ENCODE measurements at places on chromosomes 12 and 14.

DNA sequence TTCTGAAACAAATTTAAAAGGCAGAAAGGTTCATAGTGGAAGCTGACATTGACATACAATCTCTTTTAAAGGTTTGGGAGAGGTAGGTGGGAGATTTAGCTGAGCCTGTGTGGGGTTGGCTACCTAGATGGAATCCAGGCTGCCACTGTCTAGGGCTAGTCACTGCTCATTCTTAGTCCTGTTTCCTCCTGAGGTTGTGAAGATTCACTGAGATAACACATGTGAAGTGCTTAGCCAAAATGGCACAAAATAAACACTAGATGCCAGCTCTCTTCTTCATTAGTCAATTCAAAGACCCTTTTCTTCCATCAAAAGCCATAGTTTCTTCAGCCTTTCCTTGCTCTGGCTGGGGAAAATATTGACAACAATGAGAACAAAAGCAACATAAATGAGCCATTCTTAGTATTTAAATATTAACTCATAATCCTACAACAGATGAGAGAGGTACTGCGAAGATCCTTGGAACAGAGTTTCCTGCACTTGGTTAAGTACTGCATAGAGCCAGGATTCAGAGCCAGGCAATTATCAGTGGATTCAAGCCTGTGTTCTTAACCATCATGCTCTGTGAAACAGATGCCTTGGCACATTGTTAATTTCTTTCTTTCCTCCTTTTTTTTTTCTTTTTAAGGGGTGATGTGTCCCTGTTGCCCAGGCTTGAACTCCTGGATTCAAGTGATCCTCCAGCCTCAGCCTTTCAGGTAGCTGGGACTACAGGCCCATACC, 3.5 kb downstream of the MYF6 start:
- no peak for DNase-seq

DNA sequence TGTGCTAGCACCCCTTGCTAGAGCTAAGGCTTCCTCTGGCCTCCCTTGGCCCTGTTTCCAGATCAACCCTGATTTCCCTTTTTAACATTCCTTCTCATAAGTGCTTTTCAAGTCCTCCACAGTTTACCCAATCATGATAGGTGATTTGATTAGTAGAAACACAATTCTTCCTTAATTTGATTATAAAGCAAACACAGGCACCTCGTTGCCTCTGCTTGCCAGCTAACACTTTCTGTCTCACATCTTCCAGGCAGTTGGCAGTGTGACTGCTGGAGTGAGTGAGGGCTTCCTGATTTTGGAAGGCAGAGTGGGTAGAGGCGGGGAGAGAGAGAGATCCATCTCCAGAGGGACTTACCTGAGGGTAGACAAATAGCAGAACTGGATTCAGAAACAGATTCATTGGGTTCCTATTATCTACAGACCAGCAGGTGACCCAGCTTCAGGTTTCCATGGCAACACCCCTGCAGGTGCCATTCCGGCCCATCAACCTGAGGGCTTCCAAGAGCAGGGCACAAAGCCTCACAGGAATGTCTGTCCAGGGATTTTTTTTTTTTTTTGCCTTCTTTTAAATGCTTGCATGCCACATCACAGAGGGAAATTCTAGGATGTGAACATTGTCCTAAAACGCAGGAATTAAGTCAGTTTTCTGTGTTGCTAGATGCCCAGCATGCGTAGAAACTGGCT, 77.7 kb downstream of the PLXNC1 start:
- DNase-seq: no peak

GRCh38 chr12:26523708-26524150, 309.3 kb downstream of the ITPR2 start:
- DNase-seq: peak; percentile 38

DNA sequence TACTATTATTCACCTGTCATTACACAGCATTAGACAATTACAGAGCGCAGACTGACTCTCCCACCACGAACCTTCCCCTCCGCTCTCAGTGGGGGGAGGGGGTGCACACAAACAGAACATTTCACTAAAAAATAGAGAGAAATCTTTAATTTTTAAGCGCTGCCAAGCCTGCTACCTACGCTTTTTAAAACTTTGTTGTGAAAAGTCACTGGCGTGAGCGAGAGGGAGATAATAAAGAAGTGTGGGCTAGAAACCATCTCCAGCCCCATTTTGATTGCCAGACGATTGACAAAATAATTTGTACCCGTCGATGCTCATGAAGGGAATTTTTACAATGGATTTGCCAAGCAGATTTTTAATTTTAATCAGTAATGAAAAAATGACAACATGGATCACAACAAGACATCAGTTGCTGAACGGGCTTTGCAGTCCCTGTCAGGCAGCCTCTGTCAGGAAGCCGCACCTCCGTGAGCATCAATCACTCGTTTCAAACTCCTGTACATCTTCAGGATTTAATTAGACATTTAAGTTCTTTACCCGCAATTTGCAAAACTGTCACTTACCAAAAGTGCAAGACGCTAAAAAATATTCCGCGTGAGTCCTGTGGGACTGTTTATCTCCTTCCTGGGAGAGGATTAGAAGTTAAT, 209.1 kb downstream of the BCL11B start:
- no peak for DNase-seq

- DNase-seq: no peak
Measured at GRCh38 chr14:21352587-21352986, 31.2 kb downstream of the SUPT16H start.

DNA sequence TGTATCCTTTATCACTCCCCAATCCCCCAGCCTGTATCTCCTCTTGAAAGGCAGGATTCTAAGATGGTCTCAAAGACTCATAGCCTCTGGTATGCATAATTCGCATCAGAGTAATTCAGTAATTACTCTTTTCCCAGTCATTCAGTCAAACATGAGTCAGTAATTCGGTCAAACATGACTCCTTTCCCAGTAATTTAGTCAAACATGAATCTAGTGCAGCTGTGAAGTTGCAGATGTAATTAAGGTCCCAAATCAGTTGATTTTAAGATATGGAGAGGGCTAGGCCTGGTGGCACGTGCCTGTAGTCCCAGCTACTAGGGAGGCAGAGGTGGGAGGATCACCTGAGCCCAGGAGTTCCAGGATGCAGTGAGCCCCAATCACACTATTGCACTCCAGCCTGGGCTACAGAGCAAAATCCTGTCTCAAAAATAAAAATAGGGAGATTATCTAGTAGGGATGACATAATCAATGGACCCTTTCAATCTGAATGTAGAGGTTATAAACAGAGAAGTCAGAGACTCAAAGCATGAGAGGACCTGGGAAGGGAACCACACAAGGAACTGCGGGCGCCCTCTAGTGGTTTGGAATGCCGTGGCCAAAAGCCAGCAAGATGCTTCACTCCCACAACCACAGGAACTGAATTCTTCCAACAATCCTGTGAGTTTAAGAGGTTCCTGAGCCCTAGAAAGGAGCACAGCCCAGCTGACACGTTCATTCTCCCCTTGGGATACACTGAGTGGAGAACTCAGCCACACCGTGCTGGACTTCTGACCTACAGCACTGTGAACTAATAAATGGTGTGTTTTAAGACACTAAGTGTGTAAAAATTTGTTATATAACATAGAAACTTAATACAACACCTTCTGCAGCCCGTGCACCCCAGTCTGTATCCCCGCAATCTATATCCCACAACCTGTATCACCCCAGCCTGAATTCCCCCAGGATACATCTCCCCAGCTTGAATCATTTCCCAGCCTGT, 14.3 kb upstream of the ARMH4 start:
- peak; percentile 4 for DNase-seq

DNA sequence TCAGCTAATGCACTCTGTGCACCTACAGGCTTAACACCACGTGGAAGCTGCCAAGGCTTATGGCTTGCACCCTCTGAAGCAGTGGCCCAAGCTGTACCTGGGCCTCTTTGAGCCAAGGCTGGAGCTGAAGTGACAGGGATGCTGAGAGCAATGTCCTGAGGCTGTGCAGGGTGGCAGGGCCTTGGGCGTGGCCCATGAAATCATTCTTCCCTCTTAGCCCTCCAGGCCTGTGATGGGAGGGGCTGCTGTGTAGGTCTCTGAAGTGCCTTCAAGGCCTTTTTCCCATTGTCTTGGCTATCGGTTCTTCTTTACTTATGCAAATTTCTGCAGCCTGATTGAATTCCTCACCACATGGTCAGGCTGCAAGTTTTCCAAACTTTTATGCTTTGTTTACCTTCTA, 47.4 kb upstream of the TMTC1 start:
- DNase-seq: no peak

GRCh38 chr12:44286336-44286735, 450.5 kb downstream of the TMEM117 start:
- DNase-seq: no peak

DNA sequence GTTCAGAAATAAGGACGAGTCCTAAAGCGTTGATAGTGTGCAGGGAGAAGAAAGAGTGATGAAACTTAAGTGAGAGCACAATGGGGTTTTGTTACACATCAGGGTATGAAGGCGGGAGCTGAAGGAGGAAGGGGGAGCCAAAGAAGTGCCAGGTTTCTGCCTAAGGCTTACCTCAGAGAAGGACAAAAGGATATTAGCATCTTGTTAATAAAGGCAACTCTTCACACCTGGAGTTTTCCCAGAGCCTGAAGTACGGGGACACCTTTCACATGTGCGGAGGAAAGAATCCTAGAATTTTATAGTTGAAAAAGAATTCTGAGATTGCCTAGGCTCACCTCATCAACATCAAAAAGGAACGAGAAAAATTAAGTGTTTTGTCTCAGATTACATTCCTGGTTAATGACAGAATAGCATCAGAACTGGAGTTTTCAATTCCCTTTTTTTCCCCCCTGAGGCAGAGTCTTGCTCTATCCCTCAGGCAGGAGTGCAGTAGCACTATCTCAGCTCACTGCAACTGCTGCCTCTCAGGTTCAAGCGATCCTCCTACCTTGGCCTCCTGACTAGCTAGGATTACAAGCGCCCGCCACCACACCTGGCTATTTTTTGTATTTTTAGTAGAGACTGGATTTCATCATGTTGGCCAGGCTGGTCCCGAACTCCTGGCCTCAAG, 2.2 kb upstream of the SAV1 start:
- DNase-seq: no peak

DNA sequence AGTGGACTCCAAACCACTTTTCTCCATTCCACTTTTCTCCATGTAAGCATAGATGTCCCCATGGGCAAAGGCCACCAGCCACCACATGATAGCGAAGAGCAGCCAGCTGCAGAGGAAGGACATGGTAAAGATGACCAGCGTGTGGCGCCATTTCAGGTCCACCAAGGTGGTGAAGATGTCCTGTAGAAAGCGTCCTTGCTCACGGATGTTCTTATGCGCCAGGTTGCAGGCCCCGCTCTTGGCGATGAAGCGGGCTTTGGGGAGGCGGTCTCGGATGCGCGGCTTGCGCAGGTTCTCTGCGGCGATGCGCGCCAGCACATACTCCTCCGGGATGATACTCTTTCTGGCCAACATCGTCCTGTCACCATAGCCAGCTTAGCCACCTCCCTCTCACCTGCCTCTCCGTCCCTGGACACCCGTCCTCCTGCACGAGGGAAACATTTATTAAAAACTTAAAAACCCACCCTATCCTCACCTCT, 1.2 kb downstream of the KCNJ8 start:
- no peak for DNase-seq

DNA sequence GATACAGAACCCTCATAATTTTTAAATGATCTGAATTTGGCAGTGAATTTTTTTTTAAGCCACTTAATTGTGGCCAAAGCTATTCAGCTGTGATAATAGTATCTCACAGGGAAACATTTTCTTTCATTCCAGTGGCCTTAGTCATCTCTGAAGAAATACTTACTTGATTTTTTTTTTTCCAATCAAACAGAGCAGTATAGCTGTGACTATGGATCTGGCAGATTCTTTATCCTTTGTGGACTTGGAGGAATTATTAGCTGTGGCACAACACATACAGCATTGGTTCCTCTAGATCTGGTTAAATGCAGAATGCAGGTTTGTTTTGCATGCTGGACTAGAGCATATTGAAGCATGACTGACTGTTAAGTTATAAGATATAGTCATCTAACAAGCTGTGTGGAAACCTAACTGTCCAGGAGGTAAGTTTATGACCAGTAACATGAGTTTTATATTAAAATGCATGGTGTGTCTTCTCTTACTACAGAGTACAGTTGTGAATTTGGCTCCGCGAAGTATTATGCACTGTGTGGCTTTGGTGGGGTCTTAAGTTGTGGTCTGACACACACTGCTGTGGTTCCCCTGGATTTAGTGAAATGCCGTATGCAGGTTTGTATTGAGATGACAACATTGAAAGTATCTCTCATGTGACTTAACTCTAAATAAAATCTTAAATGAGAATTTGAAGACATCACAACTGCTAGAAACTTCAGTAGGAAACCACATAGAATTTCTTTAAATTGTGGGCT, 1.9 kb downstream of the SLC25A3 start:
- DNase-seq: no peak

- DNase-seq: no peak
Measured at GRCh38 chr12:64585104-64585503, 25.2 kb upstream of the RASSF3 start.

DNA sequence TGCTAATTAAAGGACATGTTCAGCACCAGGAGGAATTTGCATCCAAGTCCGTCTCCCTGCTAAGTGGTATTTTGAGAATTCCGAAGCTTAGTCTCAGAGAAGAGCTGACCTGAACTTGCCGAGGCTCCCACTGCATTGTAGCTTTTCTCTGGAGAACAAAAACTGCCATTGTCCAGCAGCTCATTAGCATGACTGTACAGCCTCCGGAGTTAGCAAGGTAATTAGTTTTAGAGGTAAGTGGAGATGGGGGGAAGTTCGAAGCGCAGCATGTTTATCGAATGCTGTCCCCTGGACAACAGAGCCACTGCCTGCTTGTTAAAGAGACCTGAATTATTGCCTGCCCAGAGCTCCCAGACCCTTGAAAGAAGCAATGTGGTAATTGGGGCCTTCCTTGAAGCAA, 160.3 kb upstream of the PELI2 start:
- DNase-seq: no peak

- no peak for DNase-seq
Measured at GRCh38 chr14:49951691-49952345, 58.9 kb downstream of the ARF6 start.

DNA sequence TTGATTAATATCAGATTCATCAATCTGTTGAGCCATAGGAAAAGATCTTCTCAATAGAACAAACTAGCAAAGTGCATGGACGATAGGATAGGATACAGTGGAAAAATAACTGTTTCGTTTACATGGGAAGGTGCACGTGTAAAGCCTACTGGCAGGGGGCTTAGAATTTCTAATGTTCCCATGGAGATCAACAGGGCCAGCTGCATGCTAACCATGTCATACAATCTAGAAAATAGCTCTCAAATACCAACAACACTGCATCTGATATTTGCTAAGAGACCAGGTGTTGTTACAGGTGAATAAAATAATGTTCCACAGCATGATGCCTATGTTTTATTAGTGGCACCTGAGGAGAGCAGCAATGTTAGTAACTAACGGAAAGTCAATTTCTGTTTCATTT, 72.5 kb downstream of the ACSS3 start:
- DNase-seq: peak; percentile 97

DNA sequence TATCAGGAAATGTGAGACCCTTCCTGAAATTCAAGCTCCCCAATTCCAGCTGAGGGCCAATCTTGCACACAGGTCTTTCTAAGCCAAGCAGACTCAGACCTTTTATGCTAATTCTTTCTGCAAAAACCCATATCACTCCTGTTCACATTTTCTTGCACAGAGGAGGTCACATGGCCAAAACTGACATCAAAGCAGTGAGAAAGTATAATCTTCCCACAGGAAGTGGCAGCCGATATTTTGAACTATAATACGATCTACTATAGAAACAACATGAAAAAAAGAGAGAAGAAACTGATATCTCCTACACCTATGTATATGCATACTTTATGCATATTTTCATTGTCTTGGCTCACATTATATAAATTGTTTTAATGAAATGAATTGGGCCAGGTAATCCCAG, 132.9 kb upstream of the SSTR1 start:
- DNase-seq: no peak

Measured in NCI-H2081 treated with DMSO at 0.1 percent for 48 hours (cell line).